ENCODE measurements at places on chromosomes 12 and 14.

DNA sequence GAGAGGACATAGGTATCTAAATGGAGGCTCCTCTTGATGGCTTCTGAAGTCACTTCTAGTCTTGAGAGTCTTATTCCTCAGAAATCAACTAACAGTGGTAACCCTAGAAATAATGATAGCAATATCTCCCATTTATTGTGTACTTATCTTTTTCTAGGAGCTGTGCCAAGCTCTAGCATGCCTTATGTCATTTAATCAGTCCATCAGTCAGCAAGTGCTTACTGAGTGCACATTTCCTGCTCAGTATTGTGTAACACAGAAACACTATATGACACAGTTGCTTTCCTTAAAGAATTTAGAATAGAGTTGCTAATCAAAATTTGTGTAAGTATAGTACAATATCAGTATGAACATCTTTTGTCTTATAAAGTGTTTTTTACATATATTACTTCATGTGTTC lies 36.6 kb downstream of the KRT76 start:
- DNase-seq, result no peak

GRCh38 chr14:32050878-32051277 lies 26.2 kb upstream of the ARHGAP5 start:
- DNase-seq, result no peak

DNA sequence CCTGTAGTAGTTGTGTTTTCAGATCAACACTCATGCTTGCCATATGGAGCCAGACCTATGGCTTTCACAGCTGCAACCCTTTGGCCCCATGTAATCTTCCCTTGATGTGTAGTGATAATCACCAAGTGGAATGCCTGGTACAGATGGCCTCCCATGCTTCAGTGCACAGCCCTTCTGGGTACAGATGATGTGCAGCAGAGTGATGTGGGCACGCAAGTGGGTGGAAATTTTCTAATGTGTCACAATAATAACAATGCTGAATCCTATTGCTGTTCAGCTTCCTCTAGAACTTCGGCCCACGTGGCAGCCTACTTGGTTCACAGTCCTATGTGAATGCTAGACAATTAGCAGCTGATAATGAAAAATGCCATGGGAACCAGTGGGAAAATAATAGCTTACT lies 188.1 kb downstream of the SNAPC1 start:
- DNase-seq, result no peak

DNA sequence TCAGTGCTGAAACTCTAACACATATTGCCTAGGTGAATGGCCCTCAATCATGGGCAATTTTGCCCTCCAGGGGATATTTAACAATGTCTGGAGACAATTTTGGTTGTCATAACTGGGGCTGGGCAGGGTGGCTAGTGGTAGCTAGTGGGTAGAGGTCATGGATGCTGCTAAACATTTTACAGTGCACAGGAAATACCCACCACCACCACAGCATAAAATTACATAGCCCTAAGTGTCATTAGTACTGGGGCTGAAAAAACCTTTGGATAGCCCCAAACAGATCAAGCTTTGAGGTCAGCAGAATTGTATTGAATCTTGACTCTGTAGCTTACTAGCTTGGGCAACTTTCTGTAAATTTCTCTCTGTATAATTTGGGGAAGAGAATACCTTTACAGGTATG lies 758.0 kb downstream of the BCL11B start:
- DNase-seq, result no peak

- DNase-seq, result no peak
Measured at GRCh38 chr14:101817501-101818001, 56.0 kb downstream of the PPP2R5C start.

DNA sequence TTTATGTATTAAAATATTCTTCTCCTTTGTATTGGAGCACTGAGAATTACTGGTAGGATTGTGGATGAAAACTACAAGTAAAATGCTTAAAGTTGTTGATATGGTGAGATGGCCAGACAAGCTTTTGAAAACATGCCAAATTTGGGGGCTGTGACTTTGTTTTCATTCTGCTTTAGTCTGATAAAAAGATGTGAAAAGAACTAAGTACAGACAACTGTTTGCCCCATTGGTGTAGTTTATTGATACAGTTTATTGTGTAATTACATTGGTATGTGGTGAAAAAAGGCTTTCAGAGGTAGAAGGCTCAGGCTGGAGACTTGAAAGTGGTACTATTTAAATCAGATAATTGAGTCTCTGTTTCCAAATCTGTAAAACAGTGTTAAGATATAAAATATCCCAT lies 746.8 kb downstream of the DIO2 start:
- DNase-seq, result no peak

DNA sequence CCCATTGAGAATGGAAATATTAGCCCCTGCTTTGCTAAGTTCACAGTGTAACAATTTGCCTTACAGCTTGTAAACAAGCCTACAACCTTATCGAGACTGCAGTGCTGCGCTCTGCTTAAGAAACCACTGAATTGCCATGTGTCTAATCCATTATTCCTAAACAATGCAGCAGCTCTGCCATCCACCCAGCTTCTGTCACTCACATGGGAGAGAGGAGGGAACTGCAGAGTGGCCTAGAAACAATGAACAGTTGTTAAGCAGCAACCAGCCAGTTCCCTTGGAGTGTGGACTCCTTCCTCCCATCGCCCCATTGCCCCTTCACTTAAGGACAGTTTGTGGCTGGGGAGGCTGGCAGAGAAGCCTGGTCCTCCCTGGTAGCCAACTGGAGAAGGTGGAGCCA lies 42.9 kb downstream of the TESPA1 start:
- DNase-seq, result no peak

DNA sequence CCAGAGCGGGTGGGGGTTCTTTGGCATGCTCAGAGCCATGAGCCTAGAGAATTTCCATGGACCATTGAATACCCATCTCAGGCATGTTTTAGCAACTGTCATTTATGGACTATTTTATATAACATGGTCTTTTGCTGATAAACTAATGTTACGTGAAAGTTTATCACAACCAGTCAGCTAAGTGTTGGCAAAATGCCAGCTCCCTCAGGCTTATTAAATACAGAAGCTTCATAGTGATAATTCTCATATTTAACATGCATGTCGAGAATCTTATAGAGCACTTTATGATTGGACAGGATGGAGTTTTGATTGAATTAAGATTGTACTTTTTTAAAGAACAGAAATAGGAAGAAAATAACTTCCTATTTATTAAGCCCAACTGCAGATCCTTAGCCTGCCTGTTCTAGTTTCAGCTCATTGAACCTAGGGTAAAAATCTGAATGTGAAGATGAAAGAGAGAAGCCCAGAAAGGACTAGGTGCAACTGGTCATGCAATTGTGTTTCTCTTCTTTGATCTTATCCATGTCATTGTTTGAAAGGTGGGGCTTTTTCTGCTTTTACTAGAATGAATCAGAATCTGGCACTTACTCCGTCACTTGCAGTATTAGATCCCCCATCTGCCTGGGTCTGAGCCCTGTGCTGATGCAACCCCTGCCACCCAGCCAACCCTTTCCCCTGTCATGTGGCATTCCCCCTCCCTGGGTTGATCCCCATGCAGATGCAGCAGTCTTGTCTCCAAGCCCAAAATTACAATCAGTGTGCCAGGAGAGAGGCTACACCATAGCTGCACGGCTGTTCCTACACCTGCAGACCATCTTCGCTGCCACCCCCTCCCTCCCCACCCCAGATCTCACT lies 134.6 kb upstream of the EVL start:
- no peak for DNase-seq

DNA sequence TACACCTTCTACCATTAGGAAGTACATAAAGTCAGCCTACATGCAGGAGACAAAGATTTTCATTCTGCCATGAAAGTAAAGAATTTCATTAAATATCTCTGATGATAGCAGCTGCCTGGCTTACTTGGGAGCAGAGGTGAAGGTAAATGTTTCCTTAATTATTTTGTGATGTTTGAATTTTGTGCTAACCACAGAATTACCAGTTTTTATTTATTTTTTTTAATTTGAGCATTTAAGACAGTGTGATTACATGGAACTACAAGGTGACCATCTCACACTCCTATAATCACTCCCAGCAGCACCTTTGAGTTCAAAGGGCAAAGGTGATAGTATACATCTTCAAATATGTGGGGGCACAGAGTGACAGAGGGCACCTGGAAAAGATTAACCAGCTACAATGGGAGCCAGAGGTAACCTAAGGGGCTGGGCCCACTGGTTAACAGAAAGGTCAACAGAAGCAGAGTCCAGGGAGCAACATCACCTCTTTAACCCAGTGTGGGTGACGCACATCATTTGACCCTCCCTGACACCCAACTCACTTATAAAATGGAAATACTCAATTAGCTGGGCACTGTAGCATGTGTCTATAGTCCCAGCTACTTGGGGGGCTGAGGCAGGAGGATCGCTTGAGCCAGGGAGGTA lies 65.0 kb downstream of the GCH1 start:
- DNase-seq, result no peak

- no peak for DNase-seq
Measured at GRCh38 chr12:11771895-11772502, 122.5 kb downstream of the ETV6 start.
